ENCODE measurements at places on chromosomes 16 and 17.
A peak's percentile ranks its signal among the peaks of the same experiment; 100 is the strongest.

DNA sequence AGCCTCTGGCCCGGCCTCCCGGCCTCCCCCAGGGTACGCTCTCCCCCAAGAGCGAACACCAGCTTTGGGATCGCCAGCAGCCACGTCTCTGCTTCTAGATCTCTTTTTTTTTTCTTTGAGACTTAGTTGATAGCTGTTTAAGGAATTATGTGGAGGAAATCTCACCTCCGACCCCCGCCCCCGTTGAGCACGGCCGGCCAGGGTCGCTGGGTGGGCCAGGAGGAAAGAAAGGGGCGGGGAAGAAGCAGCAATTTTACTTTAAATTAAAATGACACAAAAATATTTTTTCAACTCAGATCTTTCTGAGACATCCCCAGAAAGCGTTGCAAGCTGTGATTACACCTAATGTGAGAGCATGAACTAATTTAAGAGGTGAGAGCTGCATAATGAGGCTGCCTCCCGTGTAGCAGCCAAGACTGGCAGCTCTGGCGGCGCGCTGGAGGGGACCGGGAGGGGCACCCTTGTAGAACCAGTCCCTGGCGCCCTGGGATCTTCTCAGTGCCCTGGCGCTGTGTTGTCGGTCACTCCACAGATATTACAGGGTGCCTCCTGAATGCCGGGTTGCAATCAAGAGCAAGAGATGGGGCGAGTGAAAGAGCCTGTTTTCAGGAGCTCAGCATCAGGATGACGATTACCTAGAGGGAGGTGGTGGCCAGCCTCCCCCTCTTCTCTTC lies 1.9 kb upstream of the CBLN1 start:
- DNase-seq: no peak

DNA sequence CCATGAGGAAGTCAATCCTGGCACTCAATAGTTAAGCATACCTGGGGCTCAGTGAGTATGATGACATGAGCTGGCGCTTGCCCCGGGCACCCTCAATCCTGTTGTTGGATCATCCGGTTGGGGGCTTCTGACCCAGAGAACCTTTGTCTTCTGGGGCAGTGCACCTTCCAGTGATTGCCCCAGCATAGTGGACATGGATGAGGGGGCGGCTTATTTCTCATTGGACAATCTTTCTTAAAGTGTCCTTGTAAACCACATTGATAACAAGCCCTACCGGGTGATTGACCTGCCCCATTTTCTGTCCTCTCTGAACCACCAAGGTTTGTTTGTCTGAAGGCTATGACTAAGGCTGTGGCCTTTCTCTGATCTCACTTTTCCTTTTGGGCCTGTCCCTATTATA lies 18.2 kb downstream of the IGSF6 start:
- no peak for DNase-seq

- no peak for DNase-seq
Observed at GRCh38 chr16:77873066-77873465, 84.7 kb downstream of the VAT1L start.

- DNase-seq: no peak
Observed at GRCh38 chr17:53118948-53119347, 703.8 kb upstream of the KIF2B start.

DNA sequence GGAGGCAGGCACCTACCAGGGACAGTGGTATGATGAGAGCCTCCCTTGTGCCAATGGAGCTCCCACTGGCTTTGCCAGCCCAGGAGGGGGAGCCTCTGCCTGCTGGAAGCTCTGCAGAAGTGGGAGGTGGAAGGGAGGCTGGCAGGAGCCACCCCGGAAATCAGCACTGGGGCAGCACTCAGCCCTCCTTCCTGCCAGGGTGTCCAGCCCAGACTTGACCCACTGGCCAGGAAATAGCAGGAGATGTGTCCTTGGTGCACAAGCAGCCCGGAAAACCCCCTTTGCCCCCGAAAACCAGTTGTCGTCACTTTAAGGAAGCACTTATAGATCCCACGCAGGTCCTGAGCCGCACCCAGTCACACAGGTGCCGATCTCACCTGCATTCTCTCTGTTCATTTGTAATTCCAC lies 49.3 kb upstream of the CACNG4 start:
- no peak for DNase-seq

GRCh38 chr17:58688521-58688920 lies 3.3 kb downstream of the TEX14 start:
- no peak for DNase-seq

GRCh38 chr16:75682308-75682707 lies 5.5 kb upstream of the CPHXL2 start:
- DNase-seq: no peak

GRCh38 chr16:79150151-79150550 lies 450.4 kb downstream of the MAF start:
- no peak for DNase-seq

- DNase-seq: no peak
Observed at GRCh38 chr17:50928646-50929045, 62.5 kb upstream of the TOB1 start.

DNA sequence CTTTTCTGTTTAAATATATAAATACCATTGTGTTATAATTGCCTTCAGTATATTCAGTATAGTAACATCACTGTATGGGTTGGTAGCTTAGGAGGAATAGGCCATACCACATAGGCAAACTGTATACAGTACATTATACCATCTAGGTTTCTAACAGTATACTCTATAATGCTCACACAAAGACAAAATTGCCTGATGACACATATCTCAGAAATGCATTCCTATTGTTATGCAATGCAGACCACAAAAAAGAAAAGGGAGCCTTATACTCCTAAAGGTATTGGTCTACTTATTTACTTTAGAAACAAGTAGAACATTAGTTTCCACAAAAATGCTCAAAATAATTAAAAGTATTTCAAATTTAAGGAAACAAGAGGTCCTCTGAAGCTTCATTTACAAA lies 47.9 kb downstream of the SETD6 start:
- DNase-seq: no peak

DNA sequence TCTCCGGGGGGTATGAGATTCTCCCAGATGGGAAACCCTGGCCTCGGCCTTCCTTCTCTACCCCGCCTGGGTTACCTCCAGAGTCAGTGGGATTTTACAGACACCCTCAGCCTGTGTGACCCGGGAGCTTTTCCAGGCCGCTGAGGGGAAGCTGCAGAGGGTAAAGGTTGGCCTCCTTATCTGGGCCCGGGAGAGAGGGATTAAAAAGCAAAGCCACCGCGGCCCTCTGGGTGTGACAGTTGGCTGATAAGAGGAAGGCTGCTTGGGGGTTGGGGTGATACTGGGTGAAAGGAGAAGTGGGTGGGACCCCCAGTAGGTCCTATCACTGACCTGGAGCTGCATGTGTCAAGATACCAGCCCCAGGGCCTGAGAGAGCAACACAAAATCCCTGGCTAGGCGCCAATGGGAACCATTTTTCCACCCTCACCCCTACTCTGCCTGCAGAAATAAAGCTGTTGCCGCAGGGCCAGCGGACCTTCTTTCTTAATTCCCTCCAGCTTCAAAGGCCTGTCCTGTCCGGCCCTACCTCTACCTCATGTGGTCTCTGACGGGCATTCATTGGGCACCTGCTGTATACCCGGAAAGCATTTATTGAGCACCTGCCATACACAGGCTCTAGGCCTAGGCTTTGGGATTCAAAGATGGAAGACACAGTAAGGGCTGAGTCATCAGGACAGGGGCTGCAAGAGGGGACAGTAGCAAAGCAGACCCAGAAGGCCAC lies 77.6 kb upstream of the GSE1 start:
- no peak for DNase-seq

GRCh38 chr16:46975908-46976470 lies 2.5 kb upstream of the DNAJA2 start:
- DNase-seq: no peak

GRCh38 chr16:2022723-2023091 lies 3.1 kb downstream of the NPW start:
- no peak for DNase-seq

GRCh38 chr17:55348749-55349354 lies 72.8 kb downstream of the MMD start:
- DNase-seq: peak; percentile 9

- no peak for DNase-seq
Observed at GRCh38 chr17:73228748-73229236, 32.9 kb downstream of the CPSF4L start.

GRCh38 chr17:41687828-41688640 lies 651 bp upstream of the EIF1 start:
- peak; percentile 35 for DNase-seq

DNA sequence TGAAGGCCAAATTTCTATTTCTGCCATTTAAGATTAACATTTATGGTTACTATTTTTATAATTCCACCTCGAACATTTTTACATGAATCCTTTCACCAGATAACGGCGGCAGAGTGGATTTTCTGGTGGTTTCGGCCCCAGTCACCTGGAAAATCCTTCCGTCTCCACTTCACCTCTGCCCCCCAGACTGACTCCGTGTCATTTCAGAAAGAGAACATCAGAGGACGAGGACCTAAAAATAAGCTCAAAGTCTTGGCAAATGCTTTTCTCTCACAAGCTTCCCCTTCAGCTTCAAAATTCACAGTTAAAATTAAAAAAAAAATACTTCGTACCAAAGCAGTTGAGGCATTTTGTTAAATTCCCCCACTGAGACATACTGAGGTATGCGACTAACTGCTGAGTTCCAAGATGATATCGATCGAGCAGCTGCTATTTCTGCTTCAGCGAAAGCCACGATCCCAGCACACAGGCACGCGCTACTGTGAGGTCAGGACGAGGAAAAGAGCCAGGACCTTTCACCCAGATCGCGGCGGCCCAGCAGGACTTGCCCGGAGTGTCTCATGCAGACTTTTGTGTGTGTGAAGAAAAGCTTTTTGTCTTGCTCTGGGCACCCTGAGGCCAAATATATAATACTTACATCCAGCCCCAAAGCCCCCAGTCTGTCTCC lies 36.8 kb downstream of the ASPA start:
- no peak for DNase-seq

GRCh38 chr17:74351552-74352210 lies 10.0 kb downstream of the BTBD17 start:
- no peak for DNase-seq

Measured in stimulated activated CD8-positive, alpha-beta memory T cell treated with anti-CD3 and anti-CD28 coated beads, Interleukin-2, amount 100 ng/mL, for 48 hours (primary cell).